ENCODE measurements at places on chromosomes 16 and 17. TPM values are rescaled to one million over a fixed set of nuclear protein-coding genes. Genes with fewer than 3 reads are reported as not detected.

DNA sequence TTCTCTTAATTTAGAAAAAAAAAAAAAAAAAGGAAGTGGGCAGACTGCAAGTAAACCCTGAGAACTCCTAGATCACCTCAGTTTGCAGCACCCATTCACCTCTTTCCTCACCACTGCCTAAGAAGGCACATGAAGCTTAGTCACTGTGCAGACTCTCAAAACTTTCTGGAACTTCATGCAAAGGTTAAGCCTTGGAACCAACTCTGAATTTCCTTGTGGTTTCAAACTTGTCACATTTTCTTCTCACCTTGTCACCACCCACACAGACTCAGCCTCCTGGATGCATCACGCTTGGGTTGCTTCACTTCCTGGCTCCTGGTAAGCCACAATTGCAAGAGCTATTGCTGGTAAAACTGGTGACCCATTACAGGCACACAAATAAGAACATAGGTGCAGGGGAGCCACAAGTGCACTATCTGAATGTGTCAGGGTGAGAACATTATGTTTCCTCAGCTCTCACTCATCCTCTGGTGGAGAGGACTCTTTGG, 15.0 kb upstream of the CPD start:
- peaks cover 6% of the 10 kb centered on the region for H3K36me3 ChIP-seq
- peak overlapping the region; percentile 78 for H3K4me3 ChIP-seq
- no peaks in the 10 kb centered on the region for H3K27me3 ChIP-seq
- H3K27ac ChIP-seq: peak overlapping the region; percentile 39

GRCh38 chr16:48960830-48961229, 320.8 kb downstream of the CBLN1 start:
- DNase-seq: no peak
- H3K4me1 ChIP-seq: no peaks in the 10 kb centered on the region
- no peak overlapping the region for H3K4me3 ChIP-seq
- no peaks in the 10 kb centered on the region for H3K27me3 ChIP-seq

GRCh38 chr17:5885336-5885735, 184.8 kb upstream of the WSCD1 start:
- no peak overlapping the region for H3K27ac ChIP-seq
- DNase-seq: no peak
- H3K36me3 ChIP-seq: no peaks in the 10 kb centered on the region
- peaks cover 45% of the 10 kb centered on the region for H3K27me3 ChIP-seq

DNA sequence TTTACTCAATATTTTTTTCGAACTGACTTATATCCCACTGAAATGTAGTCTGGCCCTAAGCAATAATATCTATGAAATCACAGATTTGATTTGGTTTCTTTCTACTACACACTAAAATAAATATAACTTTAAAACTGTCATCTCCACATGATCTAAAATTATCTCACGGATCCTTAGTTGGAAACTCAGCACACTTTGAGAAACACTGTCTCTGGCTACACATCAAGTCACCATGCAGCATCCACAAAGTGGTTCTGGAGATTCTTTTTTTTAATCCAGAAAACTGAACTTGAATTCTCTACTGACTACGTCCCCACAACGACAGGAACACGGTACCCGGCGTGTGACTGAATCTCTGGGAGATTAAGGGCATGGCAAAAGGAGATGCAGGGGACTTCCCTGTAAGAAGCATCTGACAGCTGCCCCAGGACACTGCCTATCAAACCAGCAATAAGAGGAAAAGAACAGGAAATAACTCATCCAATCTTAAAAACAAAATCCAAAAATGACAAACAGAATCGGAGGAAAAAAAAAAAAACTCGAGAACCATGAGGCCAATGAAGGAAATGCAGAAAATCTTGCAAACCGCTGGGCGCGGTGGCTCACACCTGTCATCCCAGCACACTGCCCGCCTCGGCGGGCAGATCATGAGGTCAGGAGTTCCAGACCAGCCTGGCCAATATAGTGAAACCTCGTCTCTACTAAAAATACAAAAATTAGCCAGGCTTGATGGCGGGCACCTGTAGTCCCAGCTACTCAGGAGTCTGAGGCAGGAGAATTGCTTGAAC, 141.0 kb upstream of the RCVRN start:
- H3K27me3 ChIP-seq: peaks cover under 1% of the 10 kb centered on the region
- DNase-seq: no peak
- H3K4me3 ChIP-seq: no peak overlapping the region
- peaks cover 3% of the 10 kb centered on the region for H3K4me1 ChIP-seq
- H3K36me3 ChIP-seq: no peaks in the 10 kb centered on the region

ATXN7L3 gene
- total RNA-seq: 97.1 TPM
